ENCODE measurements at places on chromosomes 2 and 18.

GRCh38 chr2:28049416-28049815, 158.9 kb downstream of the BABAM2 start:
- no peak for DNase-seq

DNA sequence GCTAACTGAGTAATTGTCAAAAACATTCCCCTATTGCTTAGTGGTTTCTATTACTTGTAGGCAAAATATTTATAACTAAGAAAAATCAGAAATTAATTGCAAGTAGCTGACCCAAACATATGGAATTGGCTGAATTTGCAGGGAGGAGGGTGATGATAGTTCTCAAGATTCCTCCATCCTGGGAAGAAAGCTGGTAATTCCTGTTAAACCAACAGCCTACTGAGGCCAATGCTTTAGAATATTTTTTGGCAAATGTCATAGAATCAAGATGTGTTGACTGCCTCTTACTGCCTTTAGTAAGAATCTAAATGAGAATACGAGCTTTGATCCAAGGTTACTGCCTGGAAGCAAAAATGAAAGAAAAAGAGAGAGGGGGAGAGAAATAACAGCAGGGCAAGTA, 120.0 kb downstream of the COL6A3 start:
- DNase-seq, result no peak

- no peak for DNase-seq
Measured at GRCh38 chr2:172207911-172208310, 105.2 kb upstream of the DLX2 start.

GRCh38 chr2:240149943-240150784, 9.7 kb upstream of the OTOS start:
- DNase-seq, result peak; percentile 20

DNA sequence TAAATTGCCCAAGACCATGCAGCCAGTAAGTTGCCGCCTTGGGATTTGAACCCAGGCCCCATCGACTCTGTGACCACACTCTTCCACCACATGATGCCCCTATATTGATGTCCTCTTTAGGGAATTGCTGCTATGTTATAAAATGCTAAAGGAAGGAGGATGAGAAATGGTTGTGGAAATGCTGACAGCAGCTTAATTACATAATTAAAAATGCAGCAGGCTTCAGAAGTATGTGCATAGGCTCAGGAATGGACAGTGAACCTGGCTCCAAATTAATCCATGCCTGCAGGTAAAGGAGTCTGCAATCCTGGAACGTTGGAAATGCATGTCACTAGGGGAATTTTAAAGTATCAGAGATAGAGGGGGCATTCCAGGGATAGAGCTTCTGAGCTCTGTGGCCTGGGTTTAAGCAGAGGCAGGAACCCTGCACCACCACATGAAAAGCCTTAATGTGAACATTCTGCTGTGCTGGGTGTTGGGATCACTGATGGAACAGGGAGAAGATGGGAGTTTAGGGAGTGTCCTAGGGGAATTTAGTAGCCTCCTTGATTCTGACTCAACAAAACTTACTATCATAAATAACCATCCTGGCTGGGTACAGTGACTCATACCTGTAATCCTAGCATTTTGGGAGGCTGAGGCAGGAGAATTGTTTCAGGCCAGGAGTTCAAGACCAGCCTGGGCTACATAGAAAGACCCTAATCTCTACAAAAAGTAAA, 76.1 kb upstream of the CCDC85A start:
- DNase-seq, result no peak

DNA sequence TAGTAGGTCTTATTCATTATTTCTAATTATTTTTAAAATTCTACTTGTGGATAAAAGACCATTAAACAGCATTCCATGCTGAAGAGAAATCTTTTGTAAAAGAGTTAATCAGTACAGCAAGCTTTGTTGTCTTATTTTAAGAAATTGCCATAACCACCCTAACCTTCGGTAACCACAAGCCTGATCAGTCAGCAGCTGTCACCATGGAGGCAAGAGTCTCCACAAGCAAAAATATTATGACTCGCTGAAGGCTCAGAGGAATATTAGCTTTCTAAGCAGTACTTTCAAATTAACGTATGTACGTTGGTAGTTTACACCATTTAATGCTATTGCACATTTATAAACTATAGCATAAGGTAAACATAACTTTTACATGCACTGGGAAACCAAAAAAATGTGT, 650.5 kb upstream of the LINC00305 start:
- DNase-seq, result no peak

DNA sequence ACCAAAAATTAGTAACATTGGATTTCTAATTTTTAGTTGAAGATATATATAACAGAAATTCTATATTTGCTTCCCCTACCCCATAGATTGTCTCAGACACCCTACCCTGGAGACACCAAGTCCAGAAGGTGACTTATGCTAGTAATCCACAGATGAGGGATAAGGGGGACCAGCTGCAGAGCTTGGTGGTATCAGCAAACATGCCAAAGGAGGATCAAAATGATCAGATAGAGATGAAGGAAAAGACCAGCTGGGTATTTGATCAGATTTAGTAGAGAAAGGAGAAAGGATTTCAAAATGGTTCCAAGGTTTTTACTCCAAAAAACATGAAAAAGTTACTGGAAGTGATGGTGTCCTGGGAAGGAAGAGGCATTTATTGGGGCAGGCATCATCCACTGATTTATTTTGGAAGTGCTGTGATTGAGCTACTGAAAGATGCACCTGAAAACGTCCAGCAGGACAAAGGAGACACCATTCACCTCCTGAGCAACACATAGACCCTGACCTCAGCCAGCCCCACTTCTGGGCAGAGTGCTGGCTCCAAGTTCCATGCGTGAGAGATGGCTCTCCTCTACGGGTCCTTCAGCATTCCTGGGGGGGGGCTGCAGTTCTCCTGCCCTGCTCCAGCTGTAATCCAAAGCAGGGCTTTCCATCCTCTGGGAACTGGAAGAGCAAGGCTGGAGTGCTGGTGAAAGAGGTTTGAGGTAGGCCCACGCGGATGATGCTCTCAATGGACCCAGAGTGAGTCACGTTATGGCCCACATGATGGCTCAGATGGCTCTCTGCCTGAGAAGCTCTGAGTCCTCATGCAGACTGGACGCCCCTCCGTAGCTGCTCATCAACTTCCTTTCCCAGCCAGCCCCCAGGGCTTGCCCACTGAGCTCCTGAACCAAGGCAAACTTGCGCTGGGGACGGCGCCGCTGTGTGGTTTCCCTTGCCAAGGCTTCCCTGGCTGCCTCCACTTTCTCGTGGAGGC, 3.7 kb upstream of the LRRFIP1 start:
- no peak for DNase-seq

DNA sequence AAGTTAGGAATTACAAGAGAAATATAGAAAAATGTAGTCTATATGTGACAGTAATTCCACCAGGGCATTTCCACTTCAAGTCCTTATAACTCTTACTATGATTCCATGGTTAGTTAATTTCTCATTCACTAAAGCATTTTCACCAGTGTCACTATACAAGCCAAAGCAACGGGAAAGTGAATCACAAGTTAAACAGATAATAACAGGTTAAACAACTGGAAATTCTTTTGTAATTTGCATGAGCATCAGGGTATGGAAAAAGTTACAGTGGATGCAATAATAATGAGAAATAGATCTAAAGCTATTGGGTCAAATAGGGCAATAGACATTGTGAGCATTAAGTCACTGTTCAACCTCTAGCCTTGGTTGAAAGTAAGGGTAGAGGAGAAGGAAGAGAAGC, 88.9 kb upstream of the ST6GAL2 start:
- no peak for DNase-seq

GRCh38 chr2:98821629-98822135, 90.8 kb upstream of the MGAT4A start:
- no peak for DNase-seq

DNA sequence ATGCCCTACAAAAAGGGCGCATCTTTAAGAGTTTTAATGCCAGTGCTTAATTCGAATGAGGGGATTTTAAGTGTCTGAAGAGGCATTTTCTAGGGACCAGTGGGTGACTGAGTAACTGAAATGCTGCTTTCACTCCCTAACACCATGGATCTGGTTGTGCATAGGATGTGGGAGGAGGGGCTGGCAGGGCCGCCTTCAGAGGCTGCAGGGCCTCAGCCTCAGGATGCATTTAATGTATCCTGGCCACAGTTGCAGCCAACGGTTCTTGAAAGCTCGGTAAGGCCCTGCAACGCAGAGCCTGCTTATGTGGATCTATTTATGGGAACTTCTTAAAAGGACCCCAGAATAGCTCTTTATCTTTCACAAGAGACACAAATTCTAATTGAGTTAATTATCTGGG, 25.8 kb upstream of the IL18RAP start:
- no peak for DNase-seq

DNA sequence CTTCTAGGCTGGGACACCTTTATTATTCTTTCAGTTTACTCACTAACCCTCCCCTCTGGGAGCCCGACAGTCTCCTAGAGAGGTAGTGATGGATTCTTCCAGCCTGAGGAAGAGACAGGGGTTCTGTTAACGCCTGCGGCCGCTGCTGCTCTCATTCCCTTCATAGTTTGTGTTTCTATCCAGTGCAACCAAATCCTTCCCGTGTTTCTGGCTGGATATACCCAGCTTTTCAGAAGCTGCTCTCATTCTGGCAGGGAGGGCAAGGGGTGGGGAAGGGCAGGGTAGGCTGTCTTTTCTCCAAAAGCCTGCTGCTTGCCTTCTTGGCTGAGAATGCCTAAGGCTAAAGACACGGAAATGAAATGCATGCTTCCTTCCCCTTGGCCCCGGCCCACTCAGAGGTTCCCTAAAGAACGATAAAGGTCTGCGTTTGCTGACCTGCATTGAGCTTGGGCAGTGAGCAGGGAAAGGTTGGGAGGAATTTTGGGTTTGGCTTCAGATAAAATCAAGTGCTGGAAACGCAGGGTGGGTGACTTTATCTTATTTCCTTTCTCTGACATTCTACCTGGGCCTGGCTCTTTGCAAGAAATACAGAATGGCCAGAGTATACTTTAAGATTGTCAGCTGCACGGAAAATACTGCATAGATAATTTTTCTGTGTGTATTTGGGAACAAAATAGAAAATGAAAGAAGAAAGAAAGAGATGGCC, 390.9 kb downstream of the NBAS start:
- no peak for DNase-seq
